ENCODE measurements at places on chromosomes 12 and 14.
A peak's percentile ranks its signal among the peaks of the same experiment; 100 is the strongest.

GRCh38 chr12:54958048-54958658, 26.4 kb downstream of the TESPA1 start:
- ATAC-seq = no peak

DNA sequence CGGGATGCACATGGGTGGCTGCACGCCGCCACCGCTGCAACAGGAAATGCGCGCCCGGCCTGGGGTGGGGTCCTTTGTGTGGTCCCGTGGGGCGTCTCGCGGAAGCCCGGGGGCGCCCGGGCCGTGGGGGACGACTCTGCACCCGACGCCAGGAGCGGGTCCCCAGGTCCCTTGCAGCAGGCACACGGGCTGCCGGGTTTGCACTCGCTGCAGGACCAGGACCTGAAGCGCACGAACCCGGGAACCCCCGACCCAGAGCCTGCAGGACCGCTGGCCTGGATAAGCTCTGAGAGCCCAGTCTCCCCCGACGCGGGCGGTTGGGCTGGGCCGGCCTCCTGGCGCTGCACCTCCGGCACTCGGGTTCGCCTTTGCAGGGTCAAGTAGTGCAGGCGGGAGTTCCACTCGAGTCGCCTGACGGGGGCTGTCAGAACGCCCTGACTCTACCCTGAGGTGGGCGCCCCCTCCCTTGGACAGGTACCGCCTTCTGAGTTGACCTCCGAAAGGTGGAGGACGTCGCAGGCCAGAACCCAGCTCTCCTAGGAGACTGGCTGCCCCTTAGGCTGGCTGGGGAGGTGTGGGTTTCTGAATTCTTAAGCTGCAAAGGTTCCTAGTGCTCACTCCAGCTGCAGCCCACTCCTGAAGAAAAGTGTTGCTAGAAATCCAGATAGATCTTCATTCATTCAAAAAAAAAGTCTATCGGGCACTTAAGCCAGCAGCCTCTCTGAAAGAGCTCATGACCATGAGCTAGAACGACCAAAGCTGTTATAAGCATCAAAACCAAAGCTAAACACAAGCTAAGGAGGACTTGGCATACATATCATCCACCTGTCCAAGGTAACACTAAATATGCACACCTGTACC, 68.0 kb downstream of the RNF34 start:
- no peak for ATAC-seq

GRCh38 chr12:12201274-12201758, 65.5 kb downstream of the LRP6 start:
- ATAC-seq = no peak

- no peak for ATAC-seq
These were observed 20.5 kb downstream of the HPD start for GRCh38 chr12:121838126-121838525.

DNA sequence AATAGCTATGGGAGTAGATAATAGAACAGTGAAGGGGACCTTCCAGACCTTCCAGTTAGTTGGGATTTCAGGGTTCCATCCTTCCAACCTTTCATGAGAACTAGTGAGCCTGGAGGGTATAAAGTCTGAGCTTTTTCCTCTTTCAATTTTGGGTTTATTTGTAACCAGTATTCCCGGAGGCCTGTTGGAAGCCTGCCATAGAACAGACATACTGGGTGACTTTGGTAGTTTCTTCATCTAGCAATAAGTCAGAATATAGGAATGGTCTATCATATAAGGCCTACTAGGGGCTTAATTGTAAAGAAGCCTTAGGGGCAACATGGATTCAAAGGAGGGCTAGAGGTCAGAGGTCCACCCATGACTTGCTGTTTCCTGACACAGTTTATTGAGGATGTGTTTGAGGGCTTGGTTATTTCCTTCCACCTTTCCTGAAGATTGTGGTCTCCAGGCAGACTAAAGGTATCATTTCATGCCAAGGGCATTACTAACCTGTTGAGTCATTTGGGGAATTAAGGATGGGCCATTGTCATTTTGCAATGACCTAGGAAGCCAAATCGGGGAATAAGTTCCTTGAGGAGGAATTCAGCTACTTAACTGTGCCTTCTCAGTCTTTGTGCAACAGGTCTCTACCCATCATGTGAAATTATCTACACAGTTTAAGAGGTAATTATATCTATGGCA, 410.3 kb downstream of the SLC6A15 start:
- no peak for ATAC-seq

DNA sequence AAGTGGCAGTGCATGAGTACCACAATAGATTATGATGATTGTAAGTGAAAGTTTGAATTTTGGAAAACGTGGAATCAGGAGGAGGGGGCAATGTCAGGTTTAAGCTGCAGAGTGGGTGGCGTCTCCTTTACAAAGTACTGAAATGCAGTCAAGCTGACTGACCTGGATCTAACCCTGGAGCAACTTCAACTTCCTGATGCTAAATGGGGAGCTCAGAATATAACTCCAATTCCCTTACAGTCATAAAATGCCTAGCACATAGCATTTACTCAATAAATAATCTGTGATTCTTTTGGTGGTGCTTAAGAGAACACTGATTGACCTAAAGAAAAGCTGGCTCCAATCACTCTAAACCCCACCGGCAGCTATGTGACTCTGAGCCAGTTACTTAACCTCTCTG, 38.5 kb downstream of the CCDC60 start:
- no peak for ATAC-seq

- ATAC-seq = no peak
These were observed 1.1 kb downstream of the NUMB start for GRCh38 chr14:73457041-73457923.

DNA sequence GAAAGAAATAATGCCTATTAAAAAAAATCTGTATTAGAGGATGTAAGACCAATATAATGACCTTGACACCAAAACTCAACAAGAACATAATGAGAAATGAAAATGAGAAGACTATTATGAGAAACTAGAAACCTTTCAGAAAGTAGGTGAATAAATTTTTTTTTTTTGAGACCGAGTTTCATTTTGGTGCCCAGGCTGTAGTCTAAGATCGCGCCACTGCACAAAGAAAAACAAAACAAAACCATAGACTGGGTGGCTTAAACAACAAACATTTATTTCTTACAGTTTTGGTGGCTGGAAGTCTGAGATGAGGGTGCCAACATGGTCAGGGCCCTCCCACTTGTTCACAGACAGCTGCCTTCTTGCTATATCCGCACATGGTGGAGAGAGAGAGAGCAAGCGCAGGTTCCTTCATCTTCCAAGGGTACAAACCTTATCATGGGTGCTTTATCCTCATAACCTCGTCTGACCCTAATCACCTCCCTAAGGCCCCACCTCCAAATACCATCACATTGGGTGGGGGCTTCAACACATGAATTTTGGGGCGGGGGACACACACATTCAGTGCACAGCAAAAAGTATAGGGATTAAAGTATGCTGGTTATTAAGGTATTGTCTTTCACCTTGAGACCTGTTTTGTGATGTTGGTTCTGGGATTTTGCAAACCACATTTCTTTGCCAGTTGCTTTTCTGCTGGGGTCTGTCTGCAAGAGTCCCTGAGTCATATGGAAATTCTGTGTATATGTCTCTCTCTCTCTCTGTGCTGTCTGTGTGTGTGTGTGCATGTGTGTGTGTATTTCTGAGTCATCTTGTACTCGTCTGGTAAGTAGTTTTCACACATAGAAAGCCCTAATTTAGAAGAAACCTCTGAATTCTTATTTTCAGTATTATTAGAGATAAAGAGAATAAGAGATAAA, 26.2 kb downstream of the ZCRB1 start:
- peak; percentile 95 for ATAC-seq

- no peak for ATAC-seq
These were observed 40.5 kb downstream of the PRMT8 start for GRCh38 chr12:3531496-3531895.

DNA sequence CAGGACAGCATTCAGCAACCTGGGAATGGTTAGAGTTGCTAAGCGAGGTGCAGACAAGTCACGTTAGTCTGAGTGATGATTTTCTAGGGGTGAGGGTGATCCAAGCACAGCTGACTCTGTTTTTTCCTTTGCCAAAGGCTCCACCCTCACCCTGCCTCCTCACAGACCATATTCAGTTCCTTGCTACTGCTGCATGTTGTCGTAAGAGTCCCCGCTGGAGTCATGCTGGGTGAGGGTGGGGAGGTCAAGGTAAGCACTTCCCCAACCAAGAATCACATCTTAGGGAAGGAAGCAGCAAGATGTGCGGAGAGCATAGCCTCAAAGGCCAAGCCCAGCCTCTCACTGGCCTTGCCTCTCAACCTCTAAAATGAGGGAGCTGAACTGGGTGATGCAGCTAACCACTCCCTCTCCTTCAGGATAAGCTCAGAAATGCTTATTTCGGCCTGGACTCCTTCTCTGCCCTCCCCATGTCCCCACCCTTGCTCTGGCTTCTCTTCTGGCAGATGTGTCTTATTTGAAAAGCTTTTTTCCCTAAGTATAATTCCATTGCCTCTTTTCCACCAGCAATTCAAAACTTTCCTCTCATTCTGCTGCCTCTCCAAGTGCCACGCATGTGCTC, 66.9 kb upstream of the ACTN1 start:
- ATAC-seq = no peak

DNA sequence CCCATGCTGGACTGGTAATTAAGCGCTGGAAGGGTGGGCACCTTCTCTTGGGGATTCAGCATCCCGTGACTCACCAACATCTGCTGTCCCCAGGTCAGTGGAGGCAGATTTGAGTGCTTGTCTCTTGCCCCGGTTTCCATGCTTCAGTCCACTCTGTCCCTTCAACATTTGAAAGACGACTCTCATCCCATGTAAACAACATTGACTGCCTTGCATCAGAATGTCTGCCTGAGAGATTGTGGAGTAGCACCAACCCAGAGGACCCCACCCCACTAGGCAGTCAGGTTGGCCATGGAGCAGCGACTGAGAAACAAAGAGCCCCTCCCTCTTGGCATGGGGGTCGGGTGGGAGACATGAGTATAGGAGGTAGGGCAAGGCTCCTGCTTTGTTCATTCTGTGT, 4.9 kb upstream of the STAC3 start:
- no peak for ATAC-seq

DNA sequence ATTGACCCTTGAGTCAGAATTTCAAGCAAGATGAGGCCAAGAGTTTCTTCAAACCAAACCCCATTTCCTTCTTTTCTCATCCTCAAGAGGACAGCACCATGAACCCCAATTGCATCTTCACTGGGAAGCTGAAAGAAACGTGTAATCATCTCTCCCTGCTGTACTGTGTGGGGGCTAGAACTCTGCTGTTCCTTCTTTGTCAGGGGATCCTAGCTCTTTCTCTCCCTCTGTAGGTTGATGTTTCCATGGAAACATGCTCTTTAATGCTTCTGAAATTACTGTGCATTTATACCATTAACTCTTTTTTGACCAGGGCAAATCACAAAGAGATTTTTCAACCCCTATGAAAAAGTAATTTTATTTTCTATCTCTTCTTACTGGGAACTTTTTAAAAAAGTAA, 295.1 kb downstream of the GRIN2B start:
- ATAC-seq = no peak

DNA sequence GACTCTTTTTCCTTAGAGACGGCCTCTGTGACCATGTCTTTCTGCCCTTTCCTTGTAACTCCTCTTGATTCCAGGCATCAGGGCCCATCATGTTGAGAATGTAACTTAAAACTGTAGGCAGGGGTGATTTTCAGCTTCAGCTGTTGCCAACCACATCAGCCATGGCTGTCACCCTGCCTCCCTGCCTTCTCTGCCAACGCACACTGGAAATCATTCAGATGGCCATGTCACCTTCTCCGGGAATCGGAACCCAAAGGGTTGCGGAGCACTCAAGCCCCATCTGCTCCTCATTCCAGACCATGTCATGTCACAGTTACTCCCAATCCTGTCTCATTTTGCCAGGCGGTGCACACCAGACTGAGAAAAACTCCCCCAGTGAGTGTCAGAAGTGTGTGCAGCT, 72.1 kb downstream of the EMP1 start:
- ATAC-seq = no peak

DNA sequence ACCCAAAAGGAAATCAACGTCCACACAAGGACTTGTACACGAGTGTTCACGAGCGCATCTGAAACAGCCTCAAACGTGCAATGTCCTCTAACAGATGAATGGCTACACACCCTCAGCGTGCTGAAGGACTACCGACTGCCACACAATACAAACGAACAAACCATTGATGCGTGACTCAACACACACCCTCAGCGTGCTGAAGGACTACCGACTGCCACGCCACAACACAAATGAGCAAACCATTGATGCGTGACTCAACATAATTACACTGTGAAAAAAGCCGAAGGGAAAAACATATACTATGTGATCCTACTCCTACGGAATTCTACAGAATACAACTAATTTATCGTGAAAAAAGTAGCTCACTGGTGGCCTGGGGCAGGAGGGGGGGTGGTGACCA, 25.1 kb upstream of the BTBD6 start:
- ATAC-seq = no peak

GRCh38 chr12:120892265-120892664, 11.9 kb downstream of the SPPL3 start:
- no peak for ATAC-seq

- no peak for ATAC-seq
These were observed 24.6 kb downstream of the PEBP1 start for GRCh38 chr12:118160536-118160935.

GRCh38 chr12:26126340-26127284, 1.8 kb upstream of the BHLHE41 start:
- ATAC-seq = peak; percentile 14

GRCh38 chr14:64682843-64683242, 21.4 kb upstream of the PLEKHG3 start:
- ATAC-seq = no peak

DNA sequence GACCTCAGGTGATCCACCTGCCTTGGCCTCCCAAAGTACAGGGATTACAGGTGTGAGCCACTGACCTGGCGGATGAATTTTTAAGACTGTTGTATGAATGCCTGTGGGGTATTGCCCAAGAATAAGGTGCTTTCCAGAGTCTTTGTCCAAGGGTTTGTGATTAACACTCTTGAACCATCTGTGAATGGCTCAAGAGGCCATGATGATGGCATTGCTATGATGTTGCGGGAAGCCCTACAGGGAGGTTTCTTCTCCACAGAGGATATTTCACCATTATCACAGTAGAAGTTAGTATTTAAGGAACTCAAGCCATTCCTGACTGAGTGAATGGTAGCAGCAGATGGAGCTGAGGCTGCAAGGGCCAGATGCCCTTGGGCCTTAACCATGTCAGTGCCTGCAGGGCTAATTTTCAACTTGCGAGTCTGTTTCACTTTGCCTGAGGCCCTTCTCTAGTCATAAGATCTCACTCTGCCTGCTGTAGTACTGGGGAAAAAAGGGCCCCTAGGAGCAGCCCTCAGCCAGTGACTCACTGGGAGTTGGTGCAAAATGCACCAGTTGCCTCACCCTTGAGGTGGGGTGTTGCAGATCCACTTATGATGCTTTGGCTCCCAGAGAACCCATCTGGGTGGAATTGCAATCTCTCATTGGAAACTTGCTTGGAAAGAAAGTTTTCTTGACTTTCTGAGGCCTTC, 108.6 kb upstream of the FLRT2 start:
- ATAC-seq = no peak

DNA sequence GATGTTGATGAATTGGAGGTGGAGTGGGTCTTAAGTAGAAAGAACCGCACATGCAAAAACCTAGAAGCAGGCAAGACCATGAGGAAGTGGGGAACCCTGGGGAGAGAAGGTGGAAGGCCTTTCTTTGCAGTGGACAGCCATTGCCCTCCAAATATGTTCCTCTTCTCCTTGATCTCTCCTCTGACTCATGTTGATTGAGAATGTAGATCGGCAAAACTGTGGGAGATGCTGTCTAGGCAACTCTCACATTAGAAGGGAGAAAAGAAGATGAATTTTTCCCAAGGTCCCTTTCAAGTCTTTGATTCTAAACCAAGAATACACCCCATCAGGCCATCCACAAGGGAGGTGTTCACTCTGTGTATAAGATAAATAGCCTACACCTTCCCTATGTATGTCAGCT, 257.5 kb downstream of the MSRB3 start:
- ATAC-seq = no peak
